Hepatocyte (in vitro differentiated cells): ENCODE measurements at places on chromosomes 12 and 14.
A peak's percentile ranks its signal among the peaks of the same experiment; 100 is the strongest.

DNA sequence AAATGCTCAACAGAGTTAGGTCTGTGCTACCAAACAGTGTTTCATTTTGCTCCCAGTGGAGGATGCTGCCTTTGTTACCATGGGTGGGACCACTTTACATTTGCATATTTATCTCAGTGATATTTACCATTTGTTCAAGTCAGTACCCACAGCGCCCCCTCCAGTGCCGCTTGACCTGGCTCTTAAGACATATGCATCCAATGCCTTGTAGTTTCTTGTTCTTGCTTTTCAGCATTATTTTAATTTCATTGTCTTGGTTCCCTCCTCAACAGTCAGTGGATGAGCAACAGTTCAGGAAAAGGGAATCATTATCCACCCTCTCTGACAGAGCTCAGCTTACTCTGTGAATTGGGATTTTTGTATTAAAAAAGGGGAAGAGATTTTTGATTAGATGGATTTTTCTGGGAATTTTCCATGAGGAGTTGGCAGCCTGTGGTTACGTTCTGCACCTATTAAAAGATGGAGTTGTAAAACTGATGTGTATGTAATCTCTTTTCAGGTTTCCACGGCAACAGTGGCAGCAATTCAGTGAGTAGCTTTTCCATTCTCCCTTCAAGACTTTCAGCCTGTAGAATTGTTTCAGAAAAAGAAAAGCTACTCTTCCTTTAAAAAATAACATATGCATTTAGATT, 240.5 kb upstream of the DAAM1 start:
- DNase-seq, result peak; percentile 12

DNA sequence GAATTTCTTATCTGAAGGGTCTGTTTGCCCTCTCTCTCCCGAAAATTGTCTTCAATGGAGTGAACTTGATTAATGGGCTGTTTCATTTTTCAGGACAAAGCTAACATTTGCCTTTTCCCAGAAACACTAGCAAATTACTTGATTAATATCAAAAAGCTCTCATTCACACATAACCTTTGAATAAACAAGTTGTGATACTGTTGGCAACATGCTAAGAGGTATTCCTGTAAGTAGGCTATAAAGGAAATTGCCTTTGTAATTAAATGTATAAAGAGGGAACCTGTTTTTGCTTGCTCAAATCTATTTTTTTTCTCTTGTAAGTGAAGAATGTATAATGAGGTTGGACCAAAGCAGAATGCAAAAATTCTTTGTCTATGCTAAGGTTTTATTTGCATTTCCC, 457.2 kb downstream of the TMTC2 start:
- no peak for DNase-seq

- no peak for DNase-seq
Observed at GRCh38 chr12:57591782-57592325, 862 bp downstream of the PIP4K2C start.

- no peak for DNase-seq
Observed at GRCh38 chr12:26251600-26251999, 56.2 kb downstream of the SSPN start.

DNA sequence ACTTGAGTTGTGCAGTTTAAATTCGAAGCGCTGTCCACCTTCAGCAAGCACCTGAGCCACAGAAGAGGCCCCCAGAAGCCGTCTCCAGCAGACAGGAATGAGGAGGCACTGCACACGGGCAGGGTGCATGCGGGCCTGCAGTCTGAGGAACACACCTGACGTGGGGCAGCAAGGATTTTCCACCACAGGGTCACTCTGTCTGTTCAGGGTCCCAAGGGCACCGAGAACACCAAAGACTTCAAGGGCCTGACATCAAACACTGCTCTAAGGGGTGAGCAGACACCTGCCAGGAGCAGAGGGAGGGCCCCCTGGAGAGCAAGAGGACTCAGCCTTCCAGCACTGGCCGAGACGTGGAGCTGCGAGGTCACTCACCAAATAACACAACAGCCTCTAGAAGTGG, 99.7 kb upstream of the C14orf180 start:
- DNase-seq, result no peak

DNA sequence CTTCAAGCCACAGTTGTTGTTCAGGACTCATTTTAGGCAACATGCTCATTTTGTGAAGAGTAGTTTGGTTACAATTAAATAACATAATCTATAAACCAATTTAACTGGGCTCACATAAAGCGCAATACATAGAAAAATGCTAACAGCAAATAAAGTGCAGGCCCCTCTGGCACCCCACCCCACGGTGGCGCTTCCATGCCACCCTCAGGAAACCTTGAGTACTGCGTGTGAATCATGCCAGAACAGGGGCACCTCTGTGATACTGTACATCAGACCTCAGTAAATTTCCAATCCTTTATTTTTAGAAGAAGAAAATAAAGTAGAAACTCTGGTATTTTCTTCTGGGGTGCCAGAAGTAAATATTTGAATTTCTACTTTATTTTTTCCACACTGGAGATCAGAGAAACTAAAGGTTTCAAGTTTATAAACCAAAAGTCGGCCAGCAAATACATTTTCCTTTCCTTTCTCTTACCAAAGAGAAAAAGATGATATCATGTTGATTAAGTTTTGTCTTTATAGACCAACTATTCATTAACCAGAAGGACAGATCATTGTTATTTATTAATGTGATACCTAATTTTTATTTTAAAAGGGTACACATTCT, 316.8 kb downstream of the PAWR start:
- peak; percentile 39 for DNase-seq
